ENCODE measurements at places on chromosomes 3 and 15. TPM values are rescaled to one million over a fixed set of nuclear protein-coding genes. Genes with fewer than 3 reads are reported as not detected.

Gene VPS39
- total RNA-seq, result 83.3 TPM

Gene LYZL4
- not detected for total RNA-seq

Gene FILIP1L
- total RNA-seq, result 43.2 TPM

Gene CCR8
- not detected for total RNA-seq

Gene ZNF774
- total RNA-seq, result 3.6 TPM

Gene UBAP1L
- total RNA-seq, result 4.9 TPM

Gene HYAL1
- 78.8 TPM for total RNA-seq

Gene SNX22
- total RNA-seq, result 28.3 TPM

Gene RASL12
- total RNA-seq, result 20.2 TPM

Gene DPPA4
- total RNA-seq, result not detected

Gene SNX1
- total RNA-seq, result 162 TPM

Gene VEPH1
- 139 TPM for total RNA-seq

Gene IL5RA
- total RNA-seq, result 0.69 TPM

DNA sequence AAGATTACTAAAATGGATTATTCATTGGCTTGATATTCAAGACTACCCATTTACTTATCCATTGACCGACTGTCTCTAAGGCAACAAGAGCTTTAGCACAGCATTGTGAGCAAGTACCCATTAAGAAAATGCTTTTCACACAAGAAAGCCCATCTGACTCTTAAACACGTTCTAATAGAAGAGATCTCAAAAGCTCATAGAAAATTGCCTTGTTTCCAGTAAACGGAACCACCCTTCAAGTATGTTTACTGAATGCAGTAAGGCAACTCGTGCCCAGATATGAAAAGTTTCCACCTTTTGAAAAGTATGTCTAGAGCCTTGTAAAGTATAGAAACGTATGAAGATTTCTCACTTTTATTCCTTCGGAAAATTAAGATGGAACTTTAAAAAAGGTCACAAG is 655.3 kb upstream of the ALCAM start:
- no peak for DNase-seq

GRCh38 chr3:100384733-100385525 is 16.0 kb downstream of the TOMM70 start:
- DNase-seq, result no peak

DNA sequence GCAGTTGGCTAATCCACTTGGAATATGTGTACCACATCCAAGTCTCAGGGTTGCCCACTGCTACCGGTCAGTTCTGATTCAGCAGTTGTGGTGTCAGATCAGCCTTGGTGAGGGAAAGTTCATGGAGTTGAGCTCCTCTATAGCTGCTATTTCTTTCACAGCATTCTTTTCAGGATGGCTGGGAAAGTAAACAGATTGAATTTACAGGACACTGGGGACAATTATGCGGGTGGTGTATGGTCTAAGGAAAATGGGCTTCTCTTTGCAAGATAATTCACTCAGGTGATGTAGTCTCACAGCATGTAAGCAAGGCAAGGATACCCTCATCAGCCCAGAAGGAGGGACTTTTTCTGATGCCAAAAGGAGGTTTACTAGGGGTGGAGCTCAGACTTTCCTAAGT is 249.9 kb downstream of the DOCK3 start:
- no peak for DNase-seq

- no peak for DNase-seq
Observed at GRCh38 chr3:2334921-2335320, 236.3 kb downstream of the CNTN4 start.

GRCh38 chr15:78640527-78641101 is 396 bp downstream of the CHRNB4 start:
- DNase-seq, result no peak

- DNase-seq, result no peak
Observed at GRCh38 chr15:22903961-22904534, 65.6 kb downstream of the NIPA2 start.

- no peak for DNase-seq
Observed at GRCh38 chr3:17632401-17633100, 109.9 kb downstream of the TBC1D5 start.

- DNase-seq, result no peak
Observed at GRCh38 chr3:174099724-174100123, 702.2 kb downstream of the NLGN1 start.

DNA sequence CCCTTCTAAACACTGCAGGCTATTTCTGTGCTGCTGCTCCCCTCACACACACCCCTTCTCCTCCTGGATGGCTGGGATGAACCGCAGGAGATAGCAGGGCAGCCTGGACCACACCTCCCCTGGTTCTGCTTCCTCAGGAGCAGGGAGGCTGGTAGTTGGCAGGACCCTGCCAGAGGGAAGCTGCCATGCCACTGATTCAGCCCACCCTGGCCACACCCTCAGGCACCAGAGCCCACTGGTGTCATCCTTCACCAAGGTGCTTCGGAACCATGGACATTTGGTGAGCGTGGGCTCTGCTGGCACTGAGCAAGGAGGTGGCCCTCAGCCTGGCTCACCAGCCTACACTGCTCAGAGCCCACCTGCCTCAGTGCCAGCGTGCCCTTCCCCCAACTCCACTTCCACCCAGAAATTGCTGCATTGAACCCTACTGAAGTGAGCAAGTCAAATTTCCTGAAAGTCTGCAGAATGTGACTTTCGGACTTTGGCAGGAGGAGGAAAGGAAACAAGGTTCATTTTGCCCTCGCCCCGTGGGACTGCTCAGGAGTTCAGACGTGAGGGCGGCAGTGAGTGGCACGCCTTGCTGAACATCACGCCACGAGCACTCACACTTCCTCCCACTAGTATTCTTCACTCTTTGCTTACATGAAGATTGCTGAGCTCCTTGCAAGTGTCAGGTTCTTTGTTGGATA is 26.3 kb downstream of the BMF start:
- no peak for DNase-seq

- DNase-seq, result no peak
Observed at GRCh38 chr3:194637066-194637465, 3.8 kb upstream of the TMEM44 start.

GRCh38 chr15:94610485-94610884 is 379.1 kb downstream of the MCTP2 start:
- DNase-seq, result no peak

DNA sequence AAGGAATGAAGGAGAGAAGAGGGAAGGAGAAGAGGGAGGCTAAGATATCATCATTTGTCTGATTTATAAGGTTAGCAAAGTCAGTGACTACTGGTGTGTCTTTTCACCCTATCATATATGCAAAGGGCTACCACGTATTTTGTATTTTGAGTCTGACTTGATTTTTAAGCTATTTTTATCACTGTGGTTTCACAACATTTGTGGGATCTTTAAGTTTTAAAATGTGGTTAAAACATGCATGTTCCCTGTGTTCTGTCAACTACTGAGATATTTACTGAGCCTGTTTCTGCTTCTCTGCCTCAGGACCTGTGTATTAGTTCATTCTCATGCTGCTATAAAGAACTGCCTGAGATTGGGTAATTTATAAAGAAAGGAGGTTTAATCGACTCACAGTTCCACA is 22.5 kb upstream of the SPTSSB start:
- DNase-seq, result no peak

DNA sequence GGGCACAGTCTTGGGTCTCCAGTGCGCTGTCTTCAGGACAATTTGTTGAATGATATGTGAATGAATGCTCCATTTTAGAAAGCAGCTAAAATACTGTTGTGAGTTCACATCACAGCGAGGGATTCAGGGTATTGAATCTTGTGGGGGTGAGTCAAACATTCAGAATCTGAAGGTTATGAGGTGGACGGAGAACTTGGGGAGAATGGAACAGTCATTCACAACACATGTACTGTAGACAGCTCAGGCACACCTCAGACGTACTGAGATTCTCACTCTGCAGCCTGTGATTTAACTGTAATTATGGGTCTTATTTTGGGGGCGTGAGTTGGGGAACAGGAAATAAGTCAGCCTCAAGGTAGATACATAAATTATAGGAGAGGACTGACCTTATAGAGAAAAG is 13.9 kb downstream of the CRYBG3 start:
- DNase-seq, result no peak

DNA sequence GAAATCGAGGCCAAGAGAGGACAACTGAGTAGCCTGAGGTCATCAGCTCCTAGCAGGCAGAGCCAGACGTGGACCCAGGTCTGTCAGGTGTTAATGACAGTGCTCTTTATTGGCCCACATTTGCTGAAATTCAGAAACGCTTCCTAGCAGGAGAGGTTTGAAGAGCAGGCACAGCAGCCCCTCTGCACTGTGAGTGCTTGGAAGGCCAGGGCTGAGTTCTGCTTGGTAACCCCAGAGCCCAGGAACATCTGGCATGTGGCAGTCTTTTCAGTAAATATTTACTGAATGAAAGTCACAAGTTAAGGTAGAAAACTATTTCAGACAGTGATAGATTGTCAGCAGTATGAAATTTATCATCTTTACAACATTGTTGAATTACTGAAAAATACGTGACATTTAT is 102.4 kb downstream of the PLCL2 start:
- DNase-seq, result no peak

GRCh38 chr15:33975022-33975565 is 6.8 kb downstream of the CHRM5 start:
- no peak for DNase-seq

- no peak for DNase-seq
Observed at GRCh38 chr3:120338517-120338916, 10.6 kb downstream of the LRRC58 start.

DNA sequence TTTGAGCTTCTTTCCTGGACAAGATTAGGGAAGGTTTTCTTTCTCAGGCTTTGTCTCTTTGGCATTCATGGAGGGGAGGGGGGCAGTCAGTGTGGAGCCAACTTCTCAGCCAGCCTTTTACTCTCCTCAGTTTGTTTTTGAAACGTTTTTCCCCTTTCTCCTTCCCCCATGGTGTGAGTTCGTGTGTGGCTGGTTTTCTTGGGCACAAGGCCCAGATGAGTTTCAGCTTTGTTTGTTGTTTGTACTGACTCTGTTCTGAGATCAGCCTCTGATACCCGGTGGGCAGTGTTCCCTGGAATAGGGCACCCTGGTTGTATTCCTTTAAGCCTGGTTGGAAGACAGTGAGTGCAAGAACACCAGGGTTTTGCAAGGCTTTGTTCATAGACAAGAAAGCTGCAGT is 168.2 kb upstream of the RARB start:
- no peak for DNase-seq

GRCh38 chr3:50316657-50317242 is 5.8 kb downstream of the HYAL2 start:
- peak; percentile 95 for DNase-seq

DNA sequence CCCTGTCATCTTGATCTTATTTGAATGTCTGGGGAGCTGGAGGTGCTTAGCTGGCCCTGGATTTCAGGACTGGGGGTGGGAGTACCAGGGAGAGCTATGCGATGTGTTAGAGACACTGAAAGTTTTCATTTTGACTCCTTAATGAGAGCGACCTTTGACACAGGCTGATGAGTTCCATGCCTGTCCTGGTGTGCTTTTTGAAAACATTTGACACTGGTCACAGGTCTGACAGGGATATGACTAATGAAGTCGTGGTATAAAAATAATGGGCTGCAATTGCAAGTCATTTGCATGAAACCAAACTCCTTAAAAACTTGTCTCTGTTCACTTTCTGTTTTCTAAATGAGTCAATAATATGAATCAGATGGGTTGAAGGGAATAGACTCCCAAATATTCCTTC is 81.9 kb downstream of the MECOM start:
- DNase-seq, result no peak

DNA sequence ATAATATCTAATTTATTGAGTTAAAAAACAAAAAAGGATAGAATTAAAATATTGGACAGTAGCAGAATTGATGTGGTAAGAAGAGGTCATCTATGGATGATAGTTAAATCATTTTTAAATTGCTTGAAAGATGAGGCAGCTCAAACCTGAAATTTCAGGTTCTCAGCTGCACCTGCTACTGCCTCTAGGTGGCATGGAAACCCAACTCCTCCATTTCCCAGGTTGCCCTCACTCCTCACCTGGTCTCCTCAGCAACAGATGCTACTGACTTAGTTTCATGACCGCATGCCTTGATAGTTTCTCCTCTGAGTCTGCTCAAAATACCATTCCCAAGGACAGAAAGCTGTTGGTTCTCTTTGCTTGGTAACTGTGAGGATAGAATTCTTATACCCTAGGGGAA is 148.1 kb downstream of the ABHD5 start:
- DNase-seq, result no peak

- DNase-seq, result peak; percentile 55
Observed at GRCh38 chr15:75736256-75736655, 23.6 kb upstream of the CSPG4 start.

DNA sequence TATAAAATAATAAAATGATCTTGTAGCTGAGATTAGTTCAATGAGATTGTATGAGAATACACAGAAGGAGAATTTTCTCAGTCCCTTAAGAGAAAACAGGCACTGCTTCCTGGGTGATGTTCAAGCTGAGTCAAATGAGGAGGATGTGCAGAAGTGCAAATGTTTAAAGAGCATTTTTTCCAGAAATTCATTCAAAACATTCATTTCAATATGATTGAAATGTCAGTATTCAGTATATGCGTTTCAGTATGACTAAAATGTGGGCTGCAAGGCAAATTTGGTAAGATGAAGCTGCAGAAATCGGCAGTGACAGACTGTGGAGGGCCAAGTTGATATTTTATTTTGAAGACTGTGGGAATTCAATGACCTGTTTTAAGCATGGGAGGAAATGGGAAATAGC is 19.3 kb upstream of the PYDC2 start:
- no peak for DNase-seq

DNA sequence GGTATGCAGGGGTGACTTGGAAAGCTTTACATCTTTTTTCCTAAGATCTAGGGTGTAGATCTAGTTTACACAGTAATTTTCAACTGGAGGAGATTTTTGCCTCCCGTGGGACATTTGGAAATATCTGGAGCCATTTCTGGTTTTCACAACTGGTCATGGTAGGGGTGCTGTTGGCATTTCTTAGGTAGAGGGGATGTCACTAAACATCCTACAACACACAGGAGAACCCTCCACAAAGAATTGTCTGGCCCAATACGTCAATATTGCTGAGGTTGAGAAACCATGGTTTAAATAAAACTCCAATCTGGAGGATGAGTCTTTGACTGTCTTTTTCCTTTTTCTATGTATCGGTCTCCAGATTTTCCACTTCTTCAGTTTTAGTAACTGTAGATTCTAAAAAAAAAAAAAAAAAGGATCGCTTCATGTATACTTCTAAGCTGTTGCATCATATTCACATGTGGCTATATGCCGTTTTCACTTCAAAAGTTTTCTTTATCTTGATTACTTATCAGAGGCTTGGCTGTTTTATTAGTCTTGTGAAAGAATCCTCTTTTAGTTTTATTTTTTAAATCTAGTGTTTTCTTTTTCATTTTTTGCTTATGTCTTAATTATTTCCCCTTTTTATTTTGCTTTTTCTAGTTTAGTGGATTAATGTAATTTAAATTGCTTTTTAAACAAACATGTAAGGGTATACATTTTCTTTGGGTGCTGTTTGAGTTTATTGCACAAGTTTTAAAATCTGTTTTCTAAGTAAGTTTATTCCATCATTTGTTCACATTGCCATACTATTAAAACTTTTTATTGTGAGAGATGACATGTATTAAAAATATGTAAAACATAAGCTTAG is 21.2 kb downstream of the UBE2Q2 start:
- no peak for DNase-seq
